ENCODE measurements at places on chromosomes 4 and X. TPM values are rescaled to one million over a fixed set of nuclear protein-coding genes. Genes with fewer than 3 reads are reported as not detected.

The TMPRSS11A gene
- not detected for total RNA-seq

DNA sequence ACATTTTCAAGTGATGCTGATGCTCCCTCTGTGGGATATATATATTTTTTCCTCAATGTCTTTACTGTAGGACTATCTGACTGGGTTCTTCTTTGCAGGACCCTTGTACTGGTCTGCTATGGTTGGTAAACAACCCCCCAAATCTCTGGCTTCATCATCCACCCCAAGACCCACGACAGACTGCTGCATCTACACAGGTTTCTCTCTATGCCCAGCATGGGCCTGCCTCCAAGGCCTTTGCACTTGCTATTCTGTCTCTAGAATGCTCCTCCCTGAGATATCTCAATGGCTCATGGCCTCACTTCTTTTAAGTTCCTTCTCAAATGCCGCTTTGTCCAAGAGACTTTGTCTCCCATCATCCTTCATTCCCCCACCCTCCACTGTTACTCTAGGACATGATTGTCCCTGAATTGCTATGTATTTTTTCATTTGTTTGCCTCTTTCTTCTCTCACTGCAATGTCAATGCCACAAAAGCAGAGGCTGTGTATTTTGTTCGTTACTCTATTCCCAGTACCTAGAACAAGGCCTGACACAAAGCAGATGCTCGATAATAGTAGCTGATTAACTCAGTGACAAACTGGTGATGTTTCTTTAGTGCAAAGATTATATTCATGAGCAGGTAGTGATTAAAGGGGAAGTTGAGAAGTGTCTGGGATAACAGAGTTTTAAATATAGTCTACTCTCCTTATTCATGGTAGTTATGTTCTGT is 6.6 kb downstream of the EVC start:
- no peak for DNase-seq

- no peak for DNase-seq
These were observed 12.5 kb downstream of the SH2D1A start for GRCh38 chrX:124358800-124359383.

- DNase-seq: no peak
These were observed 575 bp downstream of the MAP7D2 start for GRCh38 chrX:20116087-20116576.

Data from A673 (cell line).